MV-4-11 (cell line): ENCODE measurements at places on chromosomes 6 and 20.

GRCh38 chr20:35698298-35699126, 640 bp downstream of the NFS1 start:
- DNase-seq, result no peak

DNA sequence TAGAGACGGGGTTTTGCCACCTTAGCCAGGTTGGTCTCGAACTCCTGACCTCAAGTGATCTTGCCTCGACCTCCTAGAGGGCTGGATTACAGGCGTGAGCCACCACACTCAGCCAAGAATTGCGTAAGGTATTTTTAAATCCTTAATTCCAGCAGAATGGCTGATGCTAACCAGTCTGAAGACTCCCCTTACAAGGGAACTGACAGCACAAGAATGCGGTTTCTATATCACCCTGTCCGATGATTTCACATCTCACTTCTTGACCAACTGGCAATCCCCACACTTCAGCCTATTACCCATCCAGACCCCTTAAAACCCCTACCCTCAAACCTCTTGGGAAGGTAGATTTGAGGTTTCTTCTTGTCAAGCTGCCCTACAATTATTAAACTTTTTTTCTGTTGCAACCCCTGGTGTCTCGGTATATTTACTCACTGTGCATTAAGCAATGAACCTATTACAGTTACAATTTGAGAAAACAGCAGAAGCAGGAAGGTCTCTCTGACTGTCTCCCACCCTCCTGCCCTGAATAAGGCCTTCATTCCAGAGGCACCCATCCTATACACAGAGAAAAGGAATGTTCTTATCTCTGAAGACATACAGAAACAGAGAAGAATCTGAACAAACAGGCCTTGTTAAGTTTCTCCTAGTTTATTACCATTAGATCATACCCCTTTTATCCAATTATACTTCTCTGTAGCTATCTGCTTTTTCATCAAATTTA, 164.9 kb downstream of the ARHGAP18 start:
- no peak for DNase-seq

DNA sequence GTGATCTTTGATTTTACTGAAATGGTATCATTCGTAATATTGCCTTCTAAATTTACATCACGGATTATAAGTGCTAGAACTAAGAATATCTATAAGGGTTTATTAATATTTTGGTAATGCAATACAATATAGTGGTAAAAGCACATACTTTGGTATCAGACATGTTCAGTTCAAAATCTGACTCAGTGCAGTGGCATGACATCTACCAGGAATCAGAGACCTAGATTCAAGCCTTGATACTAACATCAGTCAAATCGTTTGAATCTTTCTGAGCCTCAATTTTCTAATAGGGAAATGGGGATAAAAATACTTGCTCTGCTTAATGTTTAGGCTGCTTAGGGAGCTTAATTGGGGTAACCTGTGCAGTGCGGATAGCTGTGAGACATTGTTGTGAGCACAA, 488.0 kb downstream of the BCKDHB start:
- DNase-seq, result no peak

DNA sequence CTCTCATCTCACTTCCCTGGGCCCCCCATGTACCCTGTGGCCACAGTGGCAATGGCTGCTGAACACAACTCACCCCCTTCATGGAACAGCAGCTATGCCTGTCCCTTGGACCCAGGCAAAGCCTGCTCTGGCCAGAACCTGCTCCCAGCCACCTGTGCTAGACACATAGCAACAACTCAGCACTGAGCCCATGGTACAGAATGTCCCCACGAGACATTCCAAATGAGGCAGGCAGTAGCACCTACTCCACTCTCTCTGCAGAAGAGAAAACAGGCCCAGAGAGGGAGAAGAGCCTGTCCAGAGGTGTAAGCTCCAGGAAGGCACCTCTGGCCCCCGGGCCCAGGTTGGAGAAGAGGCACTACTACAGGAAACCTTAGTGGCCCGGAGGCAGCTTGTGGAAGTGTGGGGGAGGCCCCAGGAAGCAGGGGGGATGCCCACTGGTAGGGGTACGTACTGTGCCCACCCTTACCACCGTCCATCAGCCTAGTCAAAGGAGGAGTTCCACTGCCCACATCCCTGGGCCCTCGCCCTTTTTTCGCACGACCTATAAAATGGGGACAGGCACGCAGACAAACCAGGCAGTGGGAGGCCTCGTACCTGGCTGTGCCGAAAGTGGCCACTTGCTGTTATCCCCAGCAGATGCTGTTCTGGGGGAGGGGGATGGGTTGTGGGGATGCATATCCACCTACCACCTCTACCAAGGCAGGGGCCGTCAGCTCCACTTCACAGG, 97.2 kb downstream of the ASXL1 start:
- no peak for DNase-seq

DNA sequence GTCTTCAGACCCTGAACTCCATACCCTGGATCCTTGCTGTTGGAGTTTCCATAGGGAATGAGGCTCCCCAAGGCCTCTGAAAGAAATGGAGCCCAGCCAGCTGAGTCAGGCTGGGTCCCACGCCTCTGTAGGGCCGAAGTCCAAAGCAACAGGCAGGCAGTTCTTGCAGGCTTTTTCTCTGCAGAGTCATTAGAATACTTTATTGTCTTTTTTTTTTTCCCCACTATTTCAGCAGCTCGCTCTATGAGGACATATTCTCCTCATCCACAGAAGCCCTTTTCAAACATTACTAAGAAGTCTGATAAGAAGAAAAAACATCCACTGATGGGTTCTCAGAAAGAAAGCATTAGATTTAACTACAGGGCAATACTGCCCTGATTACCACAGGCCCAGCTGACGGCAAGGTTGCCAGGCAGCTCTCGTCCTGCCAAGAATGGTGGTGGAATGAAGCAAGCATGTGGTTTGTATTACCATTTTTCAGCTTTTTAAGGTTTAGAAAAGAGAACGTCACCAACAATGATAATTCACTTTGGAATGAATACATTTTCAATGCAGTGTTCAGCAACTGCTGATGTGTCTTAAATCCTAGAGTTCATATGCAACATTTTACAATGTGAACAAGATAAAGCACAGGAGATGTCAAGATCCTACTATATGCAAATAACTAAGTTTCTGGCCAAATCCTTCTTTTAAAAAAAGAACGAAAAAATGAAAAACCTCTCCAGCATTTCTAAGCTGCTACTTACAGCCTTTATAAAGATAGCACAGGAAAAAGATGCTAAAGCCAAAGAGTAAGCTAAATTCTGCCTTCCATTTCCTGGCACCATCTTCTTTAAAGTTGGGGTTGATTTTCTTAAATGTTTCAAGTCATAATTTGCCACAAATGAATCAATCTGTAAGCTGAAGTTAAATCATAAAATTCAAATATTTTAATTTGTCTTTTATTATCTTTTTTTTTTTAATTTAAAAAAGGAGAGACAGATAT, 223.6 kb upstream of the CITED2 start:
- peak; percentile 79 for DNase-seq

- peak; percentile 39 for DNase-seq
Observed at GRCh38 chr6:144346719-144347447, 61.7 kb downstream of the UTRN start.

GRCh38 chr20:19780261-19780660, 22.2 kb downstream of the RIN2 start:
- no peak for DNase-seq

DNA sequence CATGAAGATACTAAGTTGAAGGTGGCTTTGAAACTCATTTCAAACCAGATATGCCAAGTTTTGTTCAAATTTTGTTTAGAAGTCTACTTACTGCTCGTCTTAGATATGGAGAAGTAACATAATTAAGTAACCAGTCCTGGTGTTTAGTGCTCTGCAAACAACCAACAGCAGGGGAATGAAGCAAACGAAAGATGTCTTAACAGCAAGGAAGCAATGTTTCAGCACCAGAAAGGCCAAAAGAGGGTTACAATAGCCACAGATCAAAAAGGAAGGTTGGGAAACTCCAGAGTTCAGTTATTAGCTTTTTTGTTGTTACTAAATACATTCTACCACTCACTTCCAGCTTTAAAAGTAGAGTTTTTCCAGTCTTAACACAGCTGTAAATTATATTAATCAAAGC, 45.1 kb downstream of the LHFPL5 start:
- peak; percentile 52 for DNase-seq

DNA sequence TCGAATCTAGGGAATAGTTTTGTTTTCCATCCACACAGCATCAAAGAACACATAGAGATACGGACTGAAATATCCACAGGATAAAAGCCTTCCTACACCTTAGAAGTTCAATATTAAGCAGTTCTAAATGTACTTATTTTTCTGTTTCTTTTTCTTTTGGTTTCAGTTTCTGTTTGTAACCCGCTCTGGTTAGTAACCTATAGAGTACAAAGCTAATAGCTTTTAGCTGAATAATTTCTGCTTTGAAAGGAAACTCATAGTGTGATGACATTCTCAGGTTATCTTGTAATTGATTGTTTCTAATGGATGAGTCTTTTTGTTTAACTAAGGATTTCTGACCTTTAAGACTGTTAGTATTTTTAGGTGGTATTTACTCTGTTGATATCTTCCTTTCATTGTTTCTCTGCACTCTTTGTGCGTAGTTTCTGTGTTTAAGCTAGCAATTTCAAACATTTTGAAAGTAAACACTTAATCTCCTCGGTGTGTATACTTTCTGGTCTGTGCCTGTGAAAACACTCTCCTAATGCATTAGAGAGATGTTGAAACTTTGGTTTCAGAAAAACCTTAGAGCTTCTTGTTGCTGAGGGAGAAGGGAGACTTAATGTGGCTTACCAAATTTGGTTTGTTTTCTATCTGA, 385.5 kb downstream of the HDGFL1 start:
- no peak for DNase-seq

DNA sequence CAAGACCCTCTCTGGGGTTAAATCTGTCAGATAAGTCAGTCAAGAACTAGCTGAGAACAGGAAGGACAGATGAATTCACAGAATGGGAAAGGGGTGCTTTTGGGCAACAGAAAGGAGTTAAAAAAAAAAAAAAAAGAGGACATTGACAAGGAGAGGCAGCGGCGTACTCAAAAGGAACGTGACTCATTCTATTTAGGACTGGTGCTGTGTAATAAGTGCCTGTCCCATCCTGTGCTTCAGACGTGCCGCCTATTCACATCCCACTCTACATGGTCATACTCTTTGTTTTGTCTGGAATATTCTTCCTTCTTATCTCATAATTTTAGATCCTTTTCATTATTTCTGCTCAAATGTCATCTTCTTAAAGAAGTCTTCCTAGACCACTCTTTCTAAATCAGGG, 101.1 kb upstream of the EMILIN3 start:
- no peak for DNase-seq
